ENCODE measurements at places on chromosomes 7 and 10.

DNA sequence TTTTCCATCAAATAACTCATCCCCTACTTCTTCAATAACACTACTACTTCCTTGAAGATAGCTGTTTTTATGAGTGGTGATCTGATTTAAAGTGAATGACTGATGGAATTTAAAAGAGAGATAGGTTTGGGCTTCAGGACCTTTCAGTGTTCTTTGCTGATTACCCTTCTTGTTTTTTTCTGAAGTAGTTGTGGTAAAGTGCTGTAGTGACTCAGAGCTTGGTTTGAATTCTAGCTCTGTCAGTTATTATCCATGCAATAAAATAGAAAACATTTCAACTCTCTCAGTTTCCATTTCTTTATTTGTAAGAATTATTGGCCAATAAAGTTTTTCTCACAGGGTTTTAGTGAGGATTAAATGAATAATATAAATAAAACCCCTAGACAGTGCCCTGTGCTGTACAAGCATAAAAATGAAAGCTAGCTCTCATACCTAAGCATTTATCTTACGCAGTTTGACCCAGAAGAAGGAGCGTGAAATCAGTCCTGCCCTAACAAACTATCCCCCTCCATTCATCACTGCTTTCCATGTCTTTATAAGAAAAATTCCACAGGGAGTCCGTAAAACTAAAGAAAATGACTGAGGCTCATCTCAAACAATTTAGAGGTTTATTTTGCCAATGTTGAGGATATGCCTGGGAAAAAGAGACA, 25.1 kb upstream of the AKAP9 start:
- H3K36me3 ChIP-seq, result no peaks in the 10 kb centered on the region
- no peak for DNase-seq
- no peak overlapping the region for H3K27ac ChIP-seq
- no peak overlapping the region for H3K4me3 ChIP-seq

DNA sequence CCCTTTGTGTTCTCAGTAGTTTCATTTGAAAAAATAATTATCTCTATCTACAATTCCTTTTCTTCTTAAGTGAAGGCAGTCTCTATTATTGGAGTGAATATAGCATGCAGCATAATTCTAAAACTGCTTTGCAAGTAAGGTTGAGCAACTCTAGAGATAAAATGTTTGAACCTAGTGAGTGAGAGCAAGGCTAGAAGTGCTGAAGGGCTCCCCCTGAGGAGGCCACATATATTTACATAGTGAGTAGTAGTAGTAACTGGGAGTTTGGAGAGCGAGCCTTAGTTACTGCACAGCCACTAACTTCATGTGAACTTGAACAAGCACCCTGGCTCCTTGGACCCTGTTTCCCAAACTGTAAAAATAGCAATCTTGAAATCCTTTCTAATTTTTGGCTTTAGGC, 141.5 kb upstream of the DKK1 start:
- peaks cover 3% of the 10 kb centered on the region for H3K4me1 ChIP-seq
- H3K27ac ChIP-seq, result no peak overlapping the region
- no peaks in the 10 kb centered on the region for H3K36me3 ChIP-seq

- H3K4me3 ChIP-seq, result no peak overlapping the region
- no peak for DNase-seq
- H3K27me3 ChIP-seq, result no peaks in the 10 kb centered on the region
- H3K36me3 ChIP-seq, result no peaks in the 10 kb centered on the region
- no peak overlapping the region for H3K27ac ChIP-seq
Measured at GRCh38 chr10:11794566-11794965, 28.6 kb upstream of the PROSER2 start.

- H3K4me1 ChIP-seq, result peaks cover 44% of the 10 kb centered on the region
- H3K27ac ChIP-seq, result peak overlapping the region; percentile 86
- DNase-seq, result peak; percentile 81
- no peaks in the 10 kb centered on the region for H3K27me3 ChIP-seq
- no peaks in the 10 kb centered on the region for H3K36me3 ChIP-seq
- H3K4me3 ChIP-seq, result peak overlapping the region; percentile 87
Measured at GRCh38 chr10:29409241-29410054, 120.6 kb downstream of the LYZL1 start.

DNA sequence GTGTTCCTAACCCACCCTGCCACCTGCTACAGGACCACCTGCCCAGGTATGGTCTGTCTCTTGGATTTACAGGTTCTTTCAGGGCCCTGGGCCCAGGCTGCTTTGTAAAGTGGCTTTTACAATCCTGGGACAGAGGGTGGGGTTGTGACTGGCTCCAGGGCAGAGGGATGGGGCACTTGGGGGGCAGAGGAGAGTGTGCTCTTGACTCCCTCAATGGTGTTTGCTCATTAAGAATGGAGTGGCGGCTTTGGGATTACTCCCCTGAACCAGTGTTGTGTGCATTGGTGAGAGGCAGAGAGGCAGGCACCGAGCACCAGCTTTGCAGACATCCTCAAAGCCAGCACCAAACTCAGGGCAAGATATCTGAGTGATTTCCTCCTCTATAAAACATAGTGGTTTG, 43.5 kb downstream of the VWA2 start:
- H3K27me3 ChIP-seq, result no peaks in the 10 kb centered on the region
- no peak overlapping the region for H3K4me3 ChIP-seq
- no peak overlapping the region for H3K27ac ChIP-seq
- DNase-seq, result no peak
- no peaks in the 10 kb centered on the region for H3K4me1 ChIP-seq
- H3K36me3 ChIP-seq, result no peaks in the 10 kb centered on the region

DNA sequence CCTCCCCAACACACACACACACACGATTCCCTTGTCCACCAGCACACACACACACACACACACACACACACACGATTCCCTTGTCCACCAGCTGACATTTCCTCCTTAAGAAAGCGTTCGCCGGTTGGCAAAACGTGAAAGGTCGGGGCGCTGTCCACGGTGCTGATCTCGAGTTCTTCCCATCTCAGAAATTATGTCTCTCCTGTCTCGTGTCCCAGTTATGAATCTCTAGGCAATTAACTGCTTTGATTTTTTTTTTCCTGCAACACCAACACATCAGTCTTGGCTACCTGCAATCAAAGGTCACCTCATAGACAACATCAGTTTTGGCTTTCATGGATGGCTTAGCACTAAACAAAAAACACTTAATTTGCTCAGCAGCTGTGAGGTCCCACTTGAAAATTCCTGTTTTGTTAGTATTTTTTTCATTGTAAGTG, 1.9 kb downstream of the INA start:
- DNase-seq, result peak; percentile 65
- no peaks in the 10 kb centered on the region for H3K36me3 ChIP-seq
- H3K4me3 ChIP-seq, result no peak overlapping the region
- H3K4me1 ChIP-seq, result peaks cover 8% of the 10 kb centered on the region
- H3K27ac ChIP-seq, result no peak overlapping the region

- H3K27ac ChIP-seq, result no peak overlapping the region
- no peak for DNase-seq
- H3K4me3 ChIP-seq, result no peak overlapping the region
Measured at GRCh38 chr10:25048450-25048849, 32.0 kb downstream of the THNSL1 start.

DNA sequence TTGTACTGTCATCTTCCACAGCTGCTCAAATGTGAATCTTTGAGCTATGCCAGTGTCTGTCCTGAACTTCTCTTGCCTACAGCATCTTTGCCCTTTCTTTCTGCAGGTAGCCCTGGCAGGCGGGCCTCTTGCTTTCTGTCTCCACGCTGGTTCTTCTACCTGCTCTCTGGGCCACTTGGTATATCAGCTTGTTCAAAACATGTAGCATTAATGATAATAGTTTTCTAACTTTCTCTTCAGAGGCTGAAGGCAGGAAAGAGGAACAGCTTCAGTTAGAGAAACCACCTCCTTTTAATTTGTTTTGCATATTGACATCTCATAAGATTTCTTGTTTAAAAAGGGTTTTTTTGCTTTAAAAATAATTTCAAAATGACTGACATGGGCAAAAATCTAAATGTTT, 923 bp upstream of the FGL2 start:
- no peak overlapping the region for H3K4me3 ChIP-seq
- DNase-seq, result no peak
- H3K4me1 ChIP-seq, result no peaks in the 10 kb centered on the region
- no peak overlapping the region for H3K27ac ChIP-seq

DNA sequence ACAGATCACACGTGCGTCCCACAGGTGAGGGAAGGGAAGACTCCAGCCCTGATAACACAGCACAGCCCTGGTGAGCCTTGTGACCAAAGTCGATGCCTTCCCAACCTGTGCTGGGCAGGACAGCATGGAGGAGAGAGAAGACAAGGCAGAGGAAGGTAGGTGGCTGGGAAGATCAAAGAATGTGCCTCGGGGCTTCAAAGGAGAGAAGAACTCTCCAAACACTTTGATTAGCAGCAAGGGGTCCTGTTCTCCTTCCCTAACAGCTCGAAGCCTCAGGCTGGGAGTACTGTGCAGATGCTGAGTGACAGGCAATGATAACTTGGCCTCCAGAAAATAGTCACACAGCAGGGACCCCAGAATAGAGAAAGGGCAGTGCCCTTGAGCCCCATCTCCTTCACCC, 288.5 kb downstream of the TCERG1L start:
- no peaks in the 10 kb centered on the region for H3K27me3 ChIP-seq
- no peak overlapping the region for H3K4me3 ChIP-seq
- no peaks in the 10 kb centered on the region for H3K4me1 ChIP-seq
- H3K36me3 ChIP-seq, result no peaks in the 10 kb centered on the region

- H3K4me1 ChIP-seq, result peaks cover 6% of the 10 kb centered on the region
- H3K27ac ChIP-seq, result no peak overlapping the region
- H3K4me3 ChIP-seq, result no peak overlapping the region
Measured at GRCh38 chr7:30785786-30786185, 14.6 kb downstream of the MINDY4 start.

DNA sequence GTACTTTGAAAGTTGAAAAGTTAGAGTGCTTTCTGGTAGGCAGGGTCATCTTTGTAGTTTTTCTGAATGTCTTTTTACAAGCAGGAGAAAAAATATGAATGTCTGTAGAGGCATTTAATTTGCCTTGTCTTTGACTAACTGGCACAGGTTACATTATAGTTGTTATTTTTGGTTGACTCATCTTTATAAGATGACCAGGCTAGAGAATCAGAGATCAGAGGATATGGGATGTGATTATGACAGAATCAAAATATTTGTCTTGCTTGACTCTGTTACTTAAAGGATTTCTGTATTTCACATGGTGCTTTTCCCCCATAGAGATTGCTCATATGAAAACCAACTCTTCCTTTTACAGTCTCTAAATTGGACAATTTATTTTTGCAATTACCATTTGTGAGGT, 2.4 kb downstream of the ZMYND11 start:
- peaks cover 36% of the 10 kb centered on the region for H3K4me1 ChIP-seq
- peak overlapping the region; percentile 85 for H3K4me3 ChIP-seq
- H3K36me3 ChIP-seq, result no peaks in the 10 kb centered on the region
- no peak for DNase-seq

DNA sequence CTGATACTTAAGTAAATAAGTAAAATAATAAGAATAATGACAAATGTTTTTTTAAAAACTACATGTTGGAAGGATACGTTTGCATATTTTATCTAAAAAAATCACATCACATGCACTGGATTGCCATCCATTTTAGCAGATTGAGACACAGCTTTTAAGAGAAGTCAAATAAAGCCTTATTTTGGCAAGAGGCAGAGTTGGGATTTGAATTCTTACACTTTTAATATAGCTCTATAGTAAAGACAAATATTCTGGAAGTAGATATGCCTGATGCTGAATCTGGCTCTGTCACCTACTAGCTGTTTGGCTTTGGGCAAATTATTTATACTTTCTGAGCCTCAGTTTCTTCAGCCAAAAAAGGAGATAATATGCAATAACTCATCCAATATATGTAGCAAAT, 386.4 kb downstream of the ETV1 start:
- H3K4me1 ChIP-seq, result no peaks in the 10 kb centered on the region
- DNase-seq, result no peak
- no peak overlapping the region for H3K4me3 ChIP-seq
- H3K36me3 ChIP-seq, result no peaks in the 10 kb centered on the region
- H3K27me3 ChIP-seq, result no peaks in the 10 kb centered on the region

DNA sequence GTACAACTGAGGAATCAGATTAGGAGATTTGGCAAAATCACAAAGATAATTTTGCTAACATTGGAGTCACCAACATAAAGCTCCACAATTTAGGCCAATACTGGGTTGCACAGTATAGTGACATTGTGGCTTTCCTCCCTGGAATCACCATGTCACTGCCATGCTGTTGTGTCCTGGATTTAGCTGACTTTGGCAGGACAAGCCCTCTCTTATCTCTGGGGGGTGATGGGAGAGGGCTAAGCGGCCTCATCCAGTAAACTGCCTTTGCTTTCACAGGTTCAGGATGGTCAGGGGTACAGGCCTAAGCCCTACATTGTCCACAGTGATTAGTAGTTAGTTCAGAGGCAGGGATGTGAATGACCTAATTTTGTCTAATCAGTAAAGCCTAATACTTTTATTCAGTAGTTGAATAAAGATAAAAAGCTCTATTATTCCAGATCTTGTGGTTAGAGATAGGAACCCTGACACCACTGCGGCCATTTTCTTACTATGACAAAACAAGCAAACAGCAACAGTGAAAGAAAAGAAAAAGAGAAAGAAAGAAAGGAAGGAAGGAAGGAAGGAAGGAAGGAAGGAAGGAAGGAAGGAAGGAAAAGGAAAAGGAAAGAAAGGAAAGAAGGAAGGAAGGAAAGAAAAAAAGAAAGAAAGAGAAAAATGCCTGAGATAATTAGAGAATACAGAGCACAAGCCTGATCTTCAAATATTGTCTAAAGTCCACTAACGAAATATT, 140.1 kb downstream of the ETV1 start:
- no peak overlapping the region for H3K4me3 ChIP-seq
- no peak for DNase-seq
- H3K27ac ChIP-seq, result no peak overlapping the region

- H3K4me3 ChIP-seq, result no peak overlapping the region
- H3K27ac ChIP-seq, result no peak overlapping the region
- H3K36me3 ChIP-seq, result no peaks in the 10 kb centered on the region
- H3K27me3 ChIP-seq, result no peaks in the 10 kb centered on the region
- no peaks in the 10 kb centered on the region for H3K4me1 ChIP-seq
- DNase-seq, result no peak
Measured at GRCh38 chr10:52955337-52955736, 182.8 kb upstream of the MBL2 start.

DNA sequence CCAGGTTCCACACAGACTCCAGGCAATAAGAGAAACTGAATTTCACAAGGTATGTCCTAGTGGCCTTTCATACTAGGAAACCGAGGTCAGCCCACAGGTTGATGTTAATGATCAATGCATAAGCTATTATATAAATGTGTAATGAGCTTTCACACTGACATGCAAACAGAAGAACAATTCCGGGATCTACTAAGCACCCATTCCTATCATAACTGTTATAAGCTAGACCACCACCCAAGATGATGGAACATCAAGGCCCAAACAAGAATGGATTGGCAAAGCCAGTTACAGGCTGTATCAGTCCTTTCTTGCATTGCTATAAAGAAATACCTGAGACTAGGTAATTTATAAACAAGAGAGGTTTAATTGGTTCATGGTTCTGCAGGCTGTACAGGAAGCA, 15.2 kb downstream of the SORBS1 start:
- no peaks in the 10 kb centered on the region for H3K27me3 ChIP-seq
- no peaks in the 10 kb centered on the region for H3K36me3 ChIP-seq
- DNase-seq, result no peak
- H3K4me3 ChIP-seq, result no peak overlapping the region
- H3K4me1 ChIP-seq, result peaks cover 60% of the 10 kb centered on the region
